ENCODE measurements at places on chromosomes 3 and 15.

DNA sequence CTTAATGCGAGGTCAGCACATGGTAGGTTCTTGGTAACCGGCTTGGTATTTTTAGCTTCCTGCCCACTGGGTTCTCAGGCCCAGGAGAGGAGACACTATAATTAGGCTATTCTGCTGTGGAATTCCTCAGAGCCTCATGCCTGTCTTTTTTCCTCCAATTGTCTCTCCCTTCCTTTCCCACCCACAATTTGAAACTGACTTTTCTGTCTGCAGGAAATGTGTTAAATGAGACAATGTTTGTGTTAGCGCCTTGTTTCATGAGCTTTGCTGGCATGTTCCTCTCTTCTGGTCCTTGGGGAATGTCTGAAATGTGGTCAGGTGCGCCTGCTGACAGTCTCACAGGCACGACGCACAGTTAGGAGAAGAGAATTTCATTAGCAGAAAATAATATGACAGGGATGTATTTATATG lies 223.6 kb upstream of the CTNNB1 start:
- DNase-seq: no peak

DNA sequence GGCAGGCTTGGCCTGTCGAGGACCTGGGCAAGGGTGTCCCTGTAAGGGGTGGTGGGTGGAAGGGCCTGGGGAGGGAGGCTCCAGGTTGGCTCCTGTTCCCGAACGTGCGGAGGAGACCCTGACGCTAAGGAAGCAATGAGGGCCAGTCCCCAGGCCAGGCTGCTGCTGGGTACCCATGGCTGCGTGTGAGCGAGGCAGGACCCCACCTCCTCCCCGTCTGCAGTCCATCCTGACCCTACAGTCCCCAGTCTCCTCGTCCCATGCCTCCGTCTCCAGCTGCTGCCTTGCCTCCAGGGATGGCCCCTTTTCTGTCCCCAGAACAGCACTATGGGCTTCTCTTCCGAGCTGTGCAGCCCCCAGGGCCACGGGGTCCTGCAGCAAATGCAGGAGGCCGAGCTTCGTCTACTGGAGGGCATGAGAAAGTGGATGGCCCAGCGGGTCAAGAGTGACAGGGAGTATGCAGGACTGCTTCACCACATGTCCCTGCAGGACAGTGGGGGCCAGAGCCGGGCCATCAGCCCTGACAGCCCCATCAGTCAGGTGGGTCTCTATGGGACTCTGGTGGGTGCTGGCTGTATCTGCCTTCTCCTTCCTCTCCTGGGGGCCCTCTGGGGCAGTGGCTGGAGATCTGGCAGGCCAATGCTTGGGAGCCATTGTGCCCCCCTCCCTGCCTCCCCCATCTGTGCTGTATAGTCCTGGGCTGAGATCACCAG lies 571 bp downstream of the FES start:
- DNase-seq: no peak

DNA sequence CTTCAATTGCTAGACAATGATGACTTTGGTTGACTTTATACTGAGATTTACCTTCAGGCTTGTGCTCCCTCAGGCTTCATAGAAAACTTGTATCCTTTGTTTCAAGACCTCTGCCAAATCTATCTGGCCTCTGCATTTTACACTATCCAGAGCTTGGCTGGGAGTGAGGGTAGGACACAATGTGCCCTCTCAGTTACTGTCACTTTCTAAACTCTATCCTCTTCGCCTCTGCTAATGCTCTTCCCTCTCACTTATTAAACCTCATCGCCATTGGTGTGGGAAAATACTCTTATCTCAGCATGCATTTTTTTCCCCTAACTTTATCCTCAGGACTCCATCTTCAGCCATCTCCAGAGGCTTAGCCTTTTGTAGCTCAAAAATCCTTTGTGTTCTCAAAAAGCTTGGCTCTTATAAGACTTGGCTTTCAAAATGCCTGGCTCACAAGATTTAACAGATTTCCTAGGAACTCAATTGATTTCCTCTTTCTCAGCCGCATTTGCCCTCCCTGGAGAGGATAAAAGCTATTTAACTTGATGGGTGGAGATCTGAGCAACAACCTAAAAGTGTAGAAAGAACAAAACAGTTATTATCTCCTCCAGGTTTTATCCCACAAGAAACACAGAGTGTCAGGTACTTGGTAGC lies 28.3 kb downstream of the SUCNR1 start:
- no peak for DNase-seq

DNA sequence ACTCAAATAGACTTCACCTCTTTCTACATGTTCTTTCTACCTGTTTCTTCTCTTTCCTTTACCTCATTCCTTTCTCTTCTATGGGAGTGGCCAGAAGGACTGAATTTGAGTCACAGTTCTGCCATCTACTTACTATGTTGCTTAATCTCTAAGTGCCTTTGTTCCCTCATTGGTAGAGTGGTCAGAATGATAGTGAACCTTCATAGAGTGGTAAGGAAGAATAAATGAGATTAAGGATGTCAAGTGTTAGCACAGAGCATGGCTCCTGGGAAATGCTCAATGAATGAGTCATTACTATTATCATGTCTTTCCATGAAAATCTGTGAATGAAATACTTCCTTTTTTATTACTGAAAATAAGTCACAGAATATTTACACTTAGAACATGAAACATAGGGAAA lies 17.5 kb downstream of the TMEM207 start:
- DNase-seq: no peak

DNA sequence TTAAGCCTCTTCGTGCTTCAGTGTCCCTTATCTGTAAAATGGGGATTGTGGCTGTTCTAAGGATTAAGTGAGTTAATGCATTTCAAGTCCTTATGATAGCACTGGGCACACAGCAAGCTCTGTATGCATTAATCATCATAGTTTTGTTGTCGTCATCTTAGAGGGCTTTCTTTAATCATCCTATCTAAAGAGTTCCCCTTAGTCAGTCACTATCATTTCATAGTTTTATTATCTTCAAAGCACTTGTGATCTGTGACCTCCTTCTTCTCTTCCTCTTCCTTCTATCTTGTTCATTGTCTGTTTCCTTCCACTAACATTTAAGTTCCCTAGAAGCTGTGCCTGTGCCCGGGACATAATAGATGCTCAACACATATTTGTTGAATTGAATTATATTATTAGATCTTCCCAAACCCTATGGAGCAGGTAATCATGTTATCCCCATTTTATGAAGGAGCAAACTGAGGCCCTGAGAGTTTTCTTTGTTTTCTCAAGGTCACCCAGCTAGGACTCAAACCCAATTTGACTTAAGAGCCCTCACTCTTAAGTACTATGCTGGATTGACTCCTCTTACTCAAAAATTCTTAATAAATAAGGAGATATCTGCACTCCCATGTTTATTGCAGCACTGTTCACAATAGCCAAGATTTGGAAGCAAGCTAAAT lies 24.1 kb downstream of the DUOX2 start:
- DNase-seq: no peak

DNA sequence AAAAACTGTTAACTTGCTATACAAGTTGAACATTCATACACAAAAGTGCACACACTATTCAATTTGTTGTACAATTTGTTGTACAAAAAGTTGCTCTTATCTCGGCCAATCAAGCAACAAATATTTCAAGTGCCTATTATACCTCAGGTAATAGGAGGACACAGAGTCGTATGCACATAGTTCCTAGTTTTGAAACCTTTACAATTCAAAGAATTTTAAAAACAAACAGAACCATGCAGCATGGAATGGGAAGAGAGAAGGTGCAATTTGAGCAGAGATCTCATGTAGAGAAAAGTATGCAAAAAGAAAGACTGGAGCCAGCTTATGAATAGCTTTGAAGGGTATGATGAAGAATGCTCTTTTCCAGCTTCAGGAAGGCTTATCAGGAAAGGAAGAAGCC lies 46.5 kb upstream of the ARPP19 start:
- no peak for DNase-seq

DNA sequence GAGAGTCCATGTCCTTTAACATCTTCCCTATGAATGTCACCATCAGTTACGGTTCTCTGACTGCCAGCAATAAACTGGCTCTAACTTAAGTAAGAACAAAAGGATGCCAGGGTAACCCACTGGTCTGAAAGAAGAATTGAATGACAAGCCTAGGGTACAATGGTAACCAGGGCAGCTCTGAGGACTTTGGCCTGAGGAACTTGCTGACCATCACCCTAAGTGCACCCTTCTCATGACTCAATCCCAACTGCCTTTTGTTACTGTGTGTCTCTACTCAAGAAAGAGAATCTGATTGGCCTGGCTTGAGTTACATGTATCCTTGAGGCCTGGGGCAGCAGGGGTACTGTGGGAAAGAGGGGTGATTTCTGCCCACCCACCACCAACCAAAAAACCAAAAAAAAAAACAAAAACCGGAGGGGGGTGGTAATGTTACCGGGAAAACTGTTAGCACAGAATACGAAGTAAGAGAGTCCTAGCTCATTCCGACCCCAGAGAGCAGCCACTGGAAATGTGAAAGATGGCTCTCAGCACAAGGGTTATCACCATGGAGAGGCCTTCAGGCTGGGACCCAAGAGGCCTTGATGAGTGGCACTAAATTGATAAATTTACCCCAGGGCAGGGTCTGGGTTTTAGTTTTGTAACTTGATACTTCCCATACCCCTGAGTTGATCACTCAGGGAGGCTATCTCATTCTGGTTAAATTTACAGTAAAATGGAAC lies 9.3 kb upstream of the SLC28A1 start:
- no peak for DNase-seq

- no peak for DNase-seq
Measured at GRCh38 chr15:27278761-27279160, 307.8 kb downstream of the GABRG3 start.

DNA sequence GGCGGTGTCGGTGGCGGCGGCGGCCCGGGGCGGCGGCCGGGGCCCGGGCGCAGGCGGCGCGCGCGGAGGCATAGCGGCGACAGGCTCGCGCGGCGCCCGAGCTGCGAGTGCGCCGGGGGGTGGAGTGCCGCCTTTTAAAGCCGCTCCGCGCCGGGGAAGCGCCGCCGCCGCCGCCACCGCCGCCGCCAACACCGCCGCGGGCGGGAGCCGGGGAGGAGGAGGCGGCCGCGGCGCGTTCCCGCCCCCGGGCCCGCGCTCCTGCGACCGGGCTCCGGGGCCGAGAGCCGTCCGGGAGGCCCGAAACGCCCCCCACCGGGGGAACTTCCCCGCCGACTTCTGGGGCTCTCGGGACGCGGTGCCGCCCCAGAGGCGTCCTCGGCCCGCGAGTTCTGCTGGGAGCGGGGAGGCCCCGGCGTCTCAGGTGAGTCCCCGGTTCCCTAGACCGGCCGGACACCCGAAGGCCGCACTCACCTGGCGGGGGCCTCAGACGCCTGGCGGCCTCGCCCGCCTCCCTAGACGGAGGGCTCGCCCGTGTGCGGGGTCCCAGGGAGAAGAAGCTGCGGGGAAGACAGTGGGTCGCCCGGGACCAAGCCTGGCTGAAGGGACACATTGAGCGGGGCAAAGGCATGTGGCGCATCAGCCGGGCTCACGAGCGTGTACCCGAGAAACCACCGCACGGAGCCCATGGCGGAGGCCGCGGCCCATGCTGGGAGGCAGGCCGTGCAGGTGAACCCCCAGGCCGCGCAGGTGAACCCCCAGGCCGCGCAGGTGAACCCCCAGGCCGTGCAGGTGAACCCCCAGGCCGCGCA lies at the start of gene PCSK6:
Gene PCSK6 (minus strand): TSS at position 109 of the 809 bp plus-strand sequence. CDS start 37 bp downstream, at position 72.
- no peak for DNase-seq

DNA sequence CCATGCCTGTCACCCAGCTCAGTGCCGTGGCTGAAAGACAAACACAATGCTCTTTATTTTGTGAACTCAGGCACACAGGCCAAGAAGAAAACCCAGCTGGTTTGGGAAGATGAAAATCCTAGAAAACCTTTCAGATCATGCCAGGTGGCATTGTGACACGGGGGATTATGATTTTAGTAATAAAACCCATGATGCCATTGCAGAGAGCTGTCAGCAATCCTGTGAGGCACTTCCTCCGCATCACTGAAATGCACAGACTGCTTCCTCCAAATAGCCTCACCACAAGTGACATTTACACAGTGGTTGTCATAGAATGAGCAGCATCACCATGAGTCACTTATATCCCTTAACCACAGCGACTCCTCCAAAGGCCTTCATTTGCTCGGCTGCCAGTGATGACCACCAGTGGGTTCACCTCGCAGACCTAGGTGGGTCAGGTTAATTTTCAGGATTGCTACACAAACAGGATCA lies 22.7 kb downstream of the ABHD6 start:
- no peak for DNase-seq

DNA sequence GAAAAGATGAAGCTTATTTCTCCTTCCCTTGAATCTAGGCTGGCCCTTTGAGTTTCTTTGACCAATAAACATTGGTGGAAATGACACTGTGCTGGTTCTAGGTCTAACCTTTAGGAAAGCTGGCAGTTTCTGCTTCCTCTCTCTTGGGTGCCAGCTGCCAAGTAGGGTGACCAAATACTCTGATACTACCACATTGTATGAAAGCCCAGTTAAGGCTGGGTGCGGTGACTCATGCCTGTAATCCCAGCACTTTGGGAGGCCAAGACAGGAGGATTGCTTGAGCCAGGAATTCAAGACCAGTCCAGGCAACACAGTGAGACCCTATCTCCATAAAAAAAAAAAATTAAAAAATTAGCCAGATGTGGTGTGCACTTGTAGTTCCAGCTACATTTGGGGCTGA lies 320.7 kb downstream of the ZNF621 start:
- no peak for DNase-seq

GRCh38 chr3:117366574-117366973 lies 657.0 kb downstream of the TUSC7 start:
- DNase-seq: no peak

DNA sequence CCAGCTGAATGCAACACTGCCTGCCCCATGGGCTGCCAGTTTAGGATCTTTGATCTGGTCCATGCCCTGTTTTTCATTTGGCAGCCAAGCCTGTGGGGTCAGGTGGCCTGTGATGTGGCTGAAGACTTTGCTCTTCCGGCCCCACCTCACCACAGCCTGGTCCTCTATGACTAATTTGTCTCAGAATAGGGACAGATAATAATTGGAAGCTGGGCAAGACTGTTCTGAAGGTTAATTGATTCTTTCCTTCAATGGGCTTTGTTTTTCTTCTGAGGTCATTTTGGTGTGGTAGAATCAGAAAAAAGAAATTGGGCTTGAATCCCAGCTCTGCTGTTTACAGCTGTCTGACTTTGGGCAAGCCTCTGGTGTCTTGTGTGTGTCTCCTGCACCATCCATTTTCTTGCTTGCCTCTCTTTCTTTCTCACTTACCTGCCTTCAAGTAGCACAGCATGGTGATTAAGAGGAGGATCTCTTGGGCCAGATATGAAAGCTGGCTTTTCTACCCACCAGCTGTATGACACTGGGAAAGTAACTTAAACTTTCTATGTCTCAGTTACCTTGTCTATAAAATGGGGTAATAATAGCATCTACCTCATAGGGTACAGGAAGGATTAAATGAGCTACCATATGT lies 24.2 kb downstream of the ABHD2 start:
- DNase-seq: no peak

- no peak for DNase-seq
Measured at GRCh38 chr15:60795471-60795870, 316.5 kb upstream of the ICE2 start.

GRCh38 chr3:46671541-46672348 lies 21.7 kb downstream of the ALS2CL start:
- DNase-seq: no peak

Measured in activated CD4-positive, alpha-beta T cell treated with anti-CD3 and anti-CD28 coated beads, Interleukin-2, amount 50 U/mL, for 48 hours (primary cell).